Activated CD4-positive, alpha-beta T cell treated with anti-CD3 and anti-CD28 coated beads for 4 hours (primary cell): ENCODE measurements at places on chromosomes 2 and 18.
A peak's percentile ranks its signal among the peaks of the same experiment; 100 is the strongest.

GRCh38 chr2:200744201-200744602 is 67.5 kb upstream of the BZW1 start:
- DNase-seq = no peak

- DNase-seq = no peak
Observed at GRCh38 chr2:60495041-60495625, 58.3 kb downstream of the BCL11A start.

DNA sequence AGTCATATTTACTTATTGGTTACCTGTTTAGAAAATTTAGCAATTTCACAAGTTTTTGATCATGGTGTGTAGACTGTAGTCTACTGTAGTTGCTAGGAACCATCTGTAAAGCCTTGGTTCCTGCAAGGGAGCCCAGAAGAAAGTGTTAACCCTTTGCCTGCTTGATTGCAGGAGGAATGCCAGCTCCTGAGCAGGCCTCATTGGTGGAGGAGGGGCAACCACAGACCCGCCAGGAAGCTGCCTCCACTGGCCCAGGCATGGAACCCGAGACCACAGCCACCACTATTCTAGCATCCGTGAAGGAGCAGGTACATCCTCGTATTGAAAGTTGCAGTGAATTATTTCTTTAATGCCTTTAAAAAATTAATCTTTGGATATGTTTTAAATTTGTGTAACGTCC is 76.3 kb downstream of the PKP4 start:
- DNase-seq = no peak

GRCh38 chr2:45205985-45206384 is 196.7 kb upstream of the SIX2 start:
- DNase-seq = no peak

- no peak for DNase-seq
Observed at GRCh38 chr18:75003764-75004690, 204.9 kb downstream of the PTGR3 start.

GRCh38 chr2:172790404-172790803 is 54.8 kb downstream of the RAPGEF4 start:
- DNase-seq = no peak

DNA sequence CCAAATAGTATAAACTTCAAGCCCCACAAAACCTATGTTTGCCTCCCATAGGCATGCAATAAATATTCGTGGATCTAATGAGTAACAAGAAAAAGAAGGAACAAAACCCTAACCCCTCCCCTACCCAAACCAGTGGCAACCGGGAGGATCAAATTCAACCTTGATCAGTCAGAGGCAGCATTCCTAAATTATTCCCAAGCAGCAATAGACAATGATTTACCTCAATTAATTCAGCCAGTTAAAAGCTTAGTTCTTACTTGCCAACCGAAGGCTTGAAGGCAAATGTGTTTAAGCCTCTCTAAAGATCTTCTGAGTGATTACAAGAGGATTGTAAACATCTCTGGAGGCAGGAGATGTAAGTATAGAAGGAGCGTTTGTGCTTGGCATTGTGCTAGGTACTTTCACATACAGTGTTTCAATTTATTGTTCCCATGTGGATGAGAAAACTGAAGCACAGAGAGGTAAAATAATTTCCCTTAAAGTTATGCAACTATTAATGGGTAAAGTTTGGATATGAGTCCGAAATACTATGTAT is 197.7 kb downstream of the MTX2 start:
- no peak for DNase-seq

DNA sequence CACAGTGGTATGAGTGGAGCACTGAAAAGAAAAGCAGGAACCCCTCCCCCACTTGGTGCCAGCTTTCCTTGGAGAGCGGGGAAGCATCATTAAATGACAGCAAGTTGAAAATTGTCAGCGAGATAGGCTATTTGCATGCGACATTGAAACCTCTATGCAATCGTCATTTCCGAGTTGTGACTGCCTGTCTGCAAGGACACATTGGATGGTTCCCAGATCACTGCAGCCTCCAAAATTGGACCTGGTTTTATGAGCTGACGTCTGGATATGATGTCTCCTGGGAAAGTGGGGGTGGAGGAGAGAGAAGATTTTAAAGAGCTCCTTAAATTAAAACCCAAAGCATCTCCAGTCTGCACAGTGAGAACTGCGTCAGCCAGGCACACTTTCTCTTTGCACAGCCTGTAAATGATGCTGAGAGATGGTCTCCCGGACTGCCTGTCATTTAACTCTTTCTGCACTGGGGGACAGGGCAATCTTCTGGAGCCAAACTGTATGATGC is 57.8 kb upstream of the KIF5C start:
- DNase-seq = no peak

- no peak for DNase-seq
Observed at GRCh38 chr2:16311521-16312440, 353.9 kb downstream of the CYRIA start.

DNA sequence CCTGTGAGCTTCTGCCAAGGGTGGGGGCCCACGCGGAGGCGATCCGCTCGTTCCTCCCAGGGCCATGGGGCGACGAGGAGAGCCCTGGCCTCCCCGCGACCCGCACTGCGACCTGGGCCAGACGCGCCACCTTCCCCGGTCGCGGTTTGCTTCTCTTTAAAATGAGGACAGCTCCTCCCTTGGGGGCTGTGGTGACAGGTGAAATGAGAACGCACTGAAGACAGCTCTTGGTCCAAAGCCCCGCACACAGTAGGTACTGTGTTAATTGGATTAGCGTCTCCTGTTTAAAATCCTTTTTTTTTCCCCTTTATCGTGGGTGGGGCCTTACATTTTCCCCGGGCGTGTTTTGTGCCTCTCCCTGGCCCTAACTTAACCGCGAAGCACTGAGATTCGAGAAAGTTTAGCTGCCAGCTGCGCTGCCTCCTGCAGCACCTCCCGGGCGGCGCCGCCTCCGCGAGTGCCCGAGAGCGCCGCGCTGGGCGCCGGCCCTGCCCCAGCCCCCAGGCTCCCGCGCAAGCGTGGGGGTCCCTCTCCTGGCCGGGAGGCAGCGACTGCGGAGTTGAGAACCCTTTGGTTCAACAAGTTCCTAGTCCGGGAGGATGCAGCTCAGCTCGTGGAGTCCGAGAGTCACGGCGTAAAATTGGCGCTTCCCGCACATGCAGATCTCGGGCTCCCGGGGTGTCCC is 1.1 kb downstream of the HPCAL1 start:
- DNase-seq = peak; percentile 35

GRCh38 chr2:125398738-125399524 is 1257.0 kb upstream of the GYPC start:
- no peak for DNase-seq

DNA sequence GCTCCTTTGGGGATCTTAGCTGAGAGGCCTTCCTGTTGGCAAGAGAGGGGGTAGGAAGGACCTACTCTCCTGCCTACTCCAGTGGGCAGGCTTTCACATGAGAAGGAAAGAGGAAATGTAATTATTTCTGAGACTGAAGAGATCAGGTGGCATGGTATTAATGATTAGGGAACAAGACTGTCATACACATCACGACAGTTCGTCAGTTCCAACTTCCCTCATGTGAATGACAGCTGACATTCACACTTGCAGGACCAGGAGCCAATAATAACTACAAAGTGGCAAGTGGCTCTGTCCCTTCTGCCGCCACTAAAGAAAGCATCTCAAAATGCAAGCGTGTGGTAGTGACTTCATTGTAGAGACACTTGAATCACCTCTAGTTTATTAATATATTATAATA is 90.0 kb downstream of the ZCCHC2 start:
- no peak for DNase-seq

GRCh38 chr2:99679518-99679917 is 189.7 kb upstream of the REV1 start:
- DNase-seq = no peak
